ENCODE measurements at places on chromosomes 6 and 20.
A peak's percentile ranks its signal among the peaks of the same experiment; 100 is the strongest.

GRCh38 chr6:22673474-22673873, 104.1 kb downstream of the HDGFL1 start:
- DNase-seq = no peak

DNA sequence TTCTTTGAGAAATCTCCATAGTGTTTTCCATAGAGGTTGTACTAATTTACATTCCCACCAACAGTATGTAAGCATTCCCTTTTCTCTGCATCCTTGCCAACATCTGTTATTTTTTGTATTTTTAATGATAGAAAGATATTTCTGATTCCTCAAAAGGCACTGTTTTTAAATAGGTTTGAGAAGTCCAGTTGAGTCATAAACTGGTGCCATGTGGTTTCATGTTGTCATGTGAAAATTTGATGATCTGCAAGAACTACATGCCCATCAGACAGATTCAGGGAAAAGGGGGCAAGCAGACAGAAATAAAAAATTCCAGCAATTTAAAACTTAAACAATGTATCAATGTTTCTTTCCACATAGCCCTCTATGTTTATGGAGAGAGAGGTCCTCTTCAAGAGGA, 227.5 kb downstream of the KCNQ5 start:
- no peak for DNase-seq

DNA sequence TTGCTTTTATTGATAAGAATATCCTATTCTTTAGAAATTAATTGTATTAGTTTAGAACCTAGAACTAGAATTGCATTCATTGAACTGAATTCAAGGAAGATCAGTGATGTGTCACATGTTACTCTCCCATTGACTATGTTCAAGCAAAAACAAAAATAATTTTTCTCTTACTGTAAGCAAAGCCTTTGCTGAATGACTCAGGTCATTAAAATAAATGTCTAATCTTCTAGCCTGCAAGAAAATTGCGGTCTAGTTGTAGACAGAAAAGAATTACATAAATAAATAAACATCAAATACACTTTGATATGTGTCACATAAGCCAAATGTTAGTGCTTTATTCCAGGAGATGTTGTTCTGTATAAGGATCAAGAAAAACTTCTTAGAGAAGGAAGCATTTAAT, 387.9 kb downstream of the ADGRB3 start:
- DNase-seq = no peak

- peak; percentile 42 for DNase-seq
Observed at GRCh38 chr6:45445749-45446549, 68.2 kb upstream of the SUPT3H start.

DNA sequence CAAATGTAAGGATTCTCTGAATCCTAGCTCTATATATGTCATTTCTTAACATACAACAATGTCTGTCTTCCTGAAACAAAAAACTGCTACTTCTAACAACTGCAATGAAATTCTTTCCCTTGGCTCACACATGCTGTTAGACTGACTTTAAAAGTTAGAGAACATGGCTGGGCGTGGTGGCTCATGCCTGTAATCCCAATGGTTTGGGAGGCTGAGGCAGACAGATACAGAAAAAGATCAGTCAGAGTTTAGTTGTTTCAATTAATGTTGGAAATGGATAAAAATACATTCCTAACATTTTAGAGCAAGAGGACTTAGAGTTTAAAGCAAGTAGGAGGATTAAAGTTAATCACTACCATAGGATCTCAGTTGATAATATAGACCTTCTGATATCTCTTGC, 28.7 kb upstream of the KIAA1586 start:
- no peak for DNase-seq

DNA sequence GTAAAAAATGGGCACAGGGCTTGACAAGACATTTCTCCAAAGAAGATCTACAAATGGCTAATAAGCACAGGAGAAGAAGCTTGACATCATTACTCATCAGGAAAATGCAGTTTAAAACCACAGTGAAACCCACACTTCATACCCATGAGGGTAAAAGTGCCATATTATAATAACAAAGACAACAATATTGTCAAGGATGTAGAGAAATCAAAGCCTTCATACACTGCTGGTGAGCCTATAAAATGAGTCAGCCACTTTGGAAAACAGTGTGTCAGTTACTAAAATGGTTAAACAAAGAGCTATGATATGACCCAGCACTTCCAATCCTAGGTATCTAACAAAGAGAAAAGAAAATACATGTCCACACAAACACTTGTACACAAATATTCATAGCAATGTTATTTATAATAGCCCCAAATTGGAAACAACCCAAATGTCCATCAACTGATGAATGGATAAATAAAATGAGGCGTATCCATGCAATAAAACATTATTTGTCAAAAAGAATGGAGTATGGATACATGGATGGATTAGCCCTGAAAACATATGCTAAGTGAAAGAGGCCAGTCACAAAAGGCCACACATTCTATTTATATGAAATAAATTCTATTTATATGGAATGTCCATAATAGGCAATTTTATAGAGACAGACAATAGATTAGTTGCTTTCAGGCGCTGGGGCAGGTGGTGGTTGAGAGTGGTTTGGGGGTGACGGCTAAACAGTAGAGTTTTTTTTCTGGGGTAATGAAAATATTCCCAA, 11.5 kb upstream of the IL20RA start:
- DNase-seq = no peak

GRCh38 chr6:166530211-166531095, 56.0 kb downstream of the RAMACL start:
- DNase-seq = no peak

- DNase-seq = no peak
Observed at GRCh38 chr6:6643398-6643797, 54.9 kb downstream of the LY86 start.

DNA sequence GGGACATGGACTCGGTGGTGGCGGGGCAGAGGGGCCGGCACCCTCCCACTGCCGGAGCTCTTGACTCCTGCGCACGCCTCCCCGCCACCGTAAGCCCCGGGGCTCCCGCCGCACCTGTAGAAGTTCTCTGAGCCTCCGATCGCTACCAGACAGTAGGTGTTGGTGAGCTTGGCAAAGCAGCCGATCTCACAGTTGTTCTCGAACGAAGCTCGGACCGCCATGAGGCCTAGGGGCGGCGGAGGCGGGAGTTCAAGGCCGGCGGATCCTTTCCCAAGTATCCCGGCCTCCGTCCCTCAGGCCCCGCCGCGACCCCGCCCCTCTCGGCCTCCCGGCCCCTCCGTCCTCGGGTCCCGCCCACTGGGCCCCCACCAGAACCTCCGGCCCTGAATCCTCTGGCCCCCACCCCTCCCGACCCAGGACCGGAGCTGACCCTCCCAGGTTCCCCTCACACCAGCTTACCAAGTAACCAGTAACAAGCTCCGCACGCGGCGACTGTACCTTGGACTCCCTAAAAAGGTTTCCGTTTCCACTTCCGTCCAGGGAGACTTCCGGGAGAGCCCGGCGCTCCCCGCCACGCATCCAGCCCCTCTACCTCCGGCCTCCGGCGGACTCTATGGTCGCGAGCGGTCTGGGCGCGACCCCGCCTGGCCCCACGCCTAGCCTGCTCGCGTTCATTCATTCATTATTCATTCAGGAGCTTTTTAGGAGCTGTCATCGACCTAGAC, at the start of gene EIF6:
TSS of gene EIF6 (minus strand) at position 506 of the 725 bp plus-strand sequence. CDS start at position 221, 285 bp downstream.
- peak; percentile 90 for DNase-seq

DNA sequence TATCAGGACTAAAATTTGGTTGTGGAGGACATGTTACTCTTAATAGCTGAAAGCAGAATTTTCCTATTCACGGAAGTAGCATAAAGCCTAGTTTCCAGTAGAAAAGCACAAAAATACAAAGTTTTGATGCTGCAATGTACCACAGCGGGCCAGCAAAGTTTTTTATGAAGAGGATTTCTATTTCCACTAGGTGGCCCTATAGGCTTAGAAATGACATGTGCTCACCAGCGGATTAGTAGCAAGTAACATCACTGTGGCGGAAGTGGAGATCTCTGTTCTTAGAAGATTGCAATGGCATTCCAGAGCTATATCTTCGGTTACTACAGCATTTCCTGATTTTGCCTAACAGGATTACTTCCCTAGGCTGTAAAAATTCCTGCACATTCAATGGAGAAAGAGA, 1219.0 kb upstream of the EYS start:
- DNase-seq = no peak

GRCh38 chr6:43833996-43834390, 64.0 kb downstream of the VEGFA start:
- DNase-seq = no peak

GRCh38 chr6:36979347-36979742, 6.7 kb downstream of the MTCH1 start:
- no peak for DNase-seq

DNA sequence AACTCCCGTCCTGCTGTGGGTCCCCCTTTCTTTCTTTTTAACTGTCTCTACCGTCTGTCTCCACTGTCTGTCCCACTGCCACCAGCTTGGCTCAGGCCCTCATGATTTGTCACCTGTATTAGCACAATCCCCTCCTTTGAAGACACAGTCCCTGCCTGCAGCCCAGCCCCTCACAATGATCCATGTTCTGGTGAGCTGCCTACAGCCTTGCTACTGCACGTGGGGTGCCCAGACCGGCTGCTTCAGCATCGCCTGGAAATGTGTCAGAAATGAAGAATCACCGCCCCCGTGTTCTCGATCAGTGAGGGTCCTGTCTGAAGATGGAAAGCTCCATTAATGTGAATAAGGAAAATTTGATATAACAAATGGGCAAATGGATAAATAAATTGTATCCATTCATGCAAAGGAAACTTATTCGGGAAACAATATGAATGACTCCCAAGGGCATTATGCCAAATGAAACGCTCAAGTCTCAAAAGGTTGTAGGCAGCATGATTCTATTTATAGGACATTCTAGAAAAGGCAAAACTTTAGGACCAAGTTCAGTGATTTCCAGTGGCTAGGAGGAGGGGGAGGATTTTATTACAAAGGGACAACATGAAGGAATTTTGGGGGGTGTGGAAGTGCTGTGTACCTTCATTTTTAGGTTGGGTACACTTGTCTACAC, 59.4 kb upstream of the CD83 start:
- DNase-seq = no peak

DNA sequence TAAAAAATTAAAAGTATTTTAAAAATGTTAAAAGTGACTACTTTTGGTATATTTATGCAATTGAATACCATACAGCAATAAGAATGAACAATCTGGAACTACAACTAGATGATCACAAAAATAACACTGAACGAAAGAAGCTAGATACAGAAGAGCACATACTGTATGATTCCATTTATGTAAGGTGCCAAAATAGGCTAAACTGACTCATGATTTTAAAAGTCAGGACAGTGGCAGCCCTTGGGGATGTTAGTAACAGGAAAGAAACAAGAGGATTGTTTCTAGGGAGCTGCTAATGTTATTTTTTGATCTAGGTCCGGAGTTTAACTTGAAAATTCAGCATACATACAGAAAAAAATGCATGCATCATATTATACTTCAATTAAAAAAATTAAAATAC, 42.3 kb downstream of the KIF13A start:
- DNase-seq = no peak

- no peak for DNase-seq
Observed at GRCh38 chr6:81697559-81697958, 54.9 kb downstream of the TENT5A start.

GRCh38 chr6:108518714-108519576, 41.8 kb upstream of the FOXO3 start:
- DNase-seq = no peak

DNA sequence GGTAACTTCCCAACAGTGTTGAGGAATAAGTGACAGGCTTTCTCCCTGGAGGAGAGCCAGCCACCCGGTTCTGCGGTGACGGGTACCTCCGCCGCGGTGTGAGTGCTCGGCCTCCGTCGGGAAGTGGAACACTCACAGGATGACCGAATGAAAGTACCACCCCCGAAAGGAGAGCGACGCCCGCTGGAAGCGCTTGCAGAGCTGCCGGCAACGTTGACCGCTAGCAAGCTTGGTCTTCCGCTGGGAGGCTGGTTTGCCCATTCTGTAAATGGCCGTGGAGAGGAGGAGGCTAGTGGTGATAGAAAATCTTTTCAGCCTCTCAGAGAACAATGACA, 614 bp upstream of the TMEM242 start:
- DNase-seq = peak; percentile 80

DNA sequence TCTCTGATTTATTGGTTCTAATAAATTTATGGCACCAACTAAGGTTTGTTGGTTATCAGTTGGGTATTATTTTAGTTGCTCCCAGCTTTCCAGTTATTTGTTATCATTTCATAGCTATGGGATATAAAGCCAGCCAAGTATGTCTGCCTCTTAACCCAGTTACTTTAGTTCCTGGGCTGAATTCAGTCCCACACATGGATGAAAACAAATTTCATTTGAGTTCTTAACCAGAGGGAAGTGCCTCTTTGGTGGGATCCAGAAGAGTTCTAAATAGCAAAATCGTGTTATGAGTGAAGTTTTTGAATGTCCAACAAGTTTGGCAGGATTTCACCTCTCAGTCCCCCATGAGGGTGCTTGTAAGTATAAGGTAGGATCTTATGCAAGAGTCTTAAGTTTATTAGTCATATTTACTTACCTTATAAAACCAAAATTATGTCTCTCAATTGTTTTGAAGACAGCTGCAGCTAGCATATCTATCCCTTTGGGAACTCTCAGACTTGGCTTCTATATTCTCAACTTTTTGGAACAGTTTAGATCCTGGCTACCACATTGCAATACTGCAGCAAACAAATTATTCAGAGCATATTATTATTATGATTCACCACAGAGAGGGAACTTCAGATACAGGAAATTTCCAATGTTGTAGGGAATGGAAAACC, 683.6 kb downstream of the BCKDHB start:
- DNase-seq = no peak

GRCh38 chr6:124655866-124656265, 306.4 kb upstream of the RNF217 start:
- DNase-seq = no peak

GRCh38 chr6:6007366-6008088, 802 bp upstream of the NRN1 start:
- peak; percentile 39 for DNase-seq

GRCh38 chr6:1312473-1313367, 822 bp downstream of the FOXQ1 start:
- DNase-seq = no peak

DNA sequence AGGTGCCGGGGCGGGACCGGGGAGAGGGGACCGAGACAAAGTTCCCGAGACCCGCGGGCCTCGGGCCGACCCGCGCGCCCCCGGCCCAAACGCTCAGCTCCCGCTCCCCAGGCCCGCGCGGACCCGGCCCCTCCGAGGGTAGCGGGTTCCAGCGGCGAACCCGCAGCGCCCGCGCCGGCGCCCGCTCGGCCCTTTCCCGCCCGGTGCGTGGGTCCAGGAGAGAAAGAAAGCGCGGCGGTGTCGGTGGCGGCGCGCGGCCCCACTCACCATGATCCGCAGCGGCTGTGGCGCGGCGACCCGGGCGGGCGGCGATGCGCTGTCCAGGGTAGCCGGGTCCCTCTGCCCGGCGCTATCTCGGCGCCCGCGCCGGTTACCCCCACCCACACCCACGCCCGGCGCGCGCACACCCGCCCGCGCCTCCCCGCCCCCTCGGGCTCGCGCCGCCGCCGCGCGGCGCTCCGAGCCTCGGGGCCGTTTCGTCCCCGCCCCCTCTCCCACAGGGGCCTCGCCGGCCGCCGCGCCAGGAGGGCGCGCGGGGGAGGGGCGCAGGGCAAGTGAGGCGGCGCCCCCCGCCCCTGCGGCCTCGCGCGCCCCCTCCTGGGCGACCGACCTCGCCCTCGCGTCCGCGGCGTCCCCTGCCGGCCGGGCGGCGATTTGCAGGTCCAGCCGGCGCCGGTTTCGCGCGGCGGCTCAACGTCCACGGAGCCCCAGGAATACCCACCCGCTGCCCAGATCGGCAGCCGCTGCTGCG, at the start of gene ELOVL2:
TSS of gene ELOVL2 (minus strand) at position 345 of the 751 bp plus-strand sequence. CDS start at position 270, 75 bp downstream.
- DNase-seq = peak; percentile 9

All from mucosa of descending colon (tissue), 3 donors.